Stimulated activated CD4-positive, alpha-beta T cell treated with anti-CD3 and anti-CD28 coated beads, Interleukin-12 subunit alpha, Interleukin-12 subunit beta, amount 100 ng/mL, for 24 hours (primary cell): ENCODE measurements at places on chromosomes 5 and 9.

DNA sequence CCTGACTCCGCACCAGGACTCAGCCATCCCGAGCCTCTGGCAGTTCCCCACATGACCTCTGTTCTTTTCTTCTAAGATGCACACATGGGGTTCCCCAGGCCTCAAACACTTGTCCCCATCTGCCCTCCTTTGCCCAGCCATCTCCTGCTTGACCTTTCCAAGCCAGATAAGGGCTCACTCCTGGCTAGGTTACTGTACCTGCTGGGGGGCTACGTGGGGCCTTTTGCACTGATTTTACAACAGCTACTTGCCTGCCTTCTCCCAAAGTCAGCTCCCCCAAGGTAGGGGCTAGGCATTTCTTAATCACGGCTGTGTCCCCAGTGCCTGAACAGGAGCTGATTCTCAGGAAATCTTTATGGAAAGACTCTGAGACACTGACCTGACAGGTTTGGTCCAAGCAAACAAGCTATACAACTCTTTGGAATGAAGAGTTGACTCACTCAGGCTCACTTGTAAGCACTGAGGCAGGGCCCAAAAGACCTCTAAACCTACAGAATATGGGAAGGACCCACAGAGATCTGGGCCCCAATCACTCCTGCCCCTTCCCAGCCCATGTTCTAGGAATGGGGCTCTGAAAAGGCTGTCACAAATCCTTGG lies 2.5 kb downstream of the MACROH2A1 start:
- no peak for DNase-seq

DNA sequence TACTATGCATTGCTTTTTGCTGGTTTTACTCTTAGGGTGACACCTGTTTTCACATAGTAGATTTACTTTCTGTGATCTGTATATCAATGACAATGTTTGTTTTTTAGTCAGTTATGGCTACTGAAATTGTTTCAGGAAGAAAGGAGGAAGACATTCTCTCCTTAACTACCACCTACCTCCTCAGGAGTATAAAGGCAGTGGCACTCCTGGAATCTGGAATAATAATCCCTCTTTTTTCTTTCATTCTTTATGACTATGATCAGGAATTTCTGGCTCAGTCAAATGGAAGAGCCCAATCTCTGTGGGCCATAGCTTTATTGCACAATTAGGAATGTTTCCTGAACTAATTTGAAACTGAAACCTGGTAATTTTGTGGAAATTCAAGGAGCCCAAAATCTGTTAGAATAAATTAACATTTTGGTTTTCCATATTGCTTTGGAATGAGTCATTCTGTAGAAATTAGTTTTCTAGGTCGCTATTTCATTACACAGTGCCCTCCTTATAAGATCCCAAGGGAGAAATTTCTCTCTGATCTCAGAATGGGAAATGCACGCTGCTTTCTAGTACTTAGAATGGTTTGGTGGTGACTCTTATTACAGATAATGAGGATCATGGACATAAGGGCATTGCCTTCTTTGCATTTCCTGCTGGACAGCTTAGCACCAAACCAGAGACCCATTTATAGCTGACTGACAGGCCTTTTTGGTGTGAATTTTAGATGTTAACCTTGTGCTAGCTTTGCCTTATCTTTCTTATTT lies 95.3 kb upstream of the VLDLR start:
- DNase-seq = no peak

DNA sequence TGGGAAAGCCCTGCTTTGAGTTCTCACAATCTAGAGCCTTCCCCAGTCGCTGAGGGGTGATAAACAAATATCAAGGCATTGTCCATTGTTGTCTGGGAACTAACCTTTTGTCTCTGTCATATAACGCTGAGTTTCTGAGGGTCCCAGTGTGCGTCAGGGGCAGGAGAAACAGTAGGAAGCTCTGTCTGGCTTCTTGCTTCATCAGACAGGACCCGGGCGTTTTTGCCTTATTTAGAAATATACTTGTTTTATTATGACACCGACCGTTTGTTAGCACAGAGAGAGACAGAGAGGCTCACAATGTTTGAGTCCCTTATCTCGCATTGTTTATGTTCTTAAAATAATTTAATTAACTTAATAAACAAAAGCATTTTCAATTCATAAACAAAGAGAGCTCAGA lies 204.9 kb upstream of the GAS1 start:
- DNase-seq = no peak

DNA sequence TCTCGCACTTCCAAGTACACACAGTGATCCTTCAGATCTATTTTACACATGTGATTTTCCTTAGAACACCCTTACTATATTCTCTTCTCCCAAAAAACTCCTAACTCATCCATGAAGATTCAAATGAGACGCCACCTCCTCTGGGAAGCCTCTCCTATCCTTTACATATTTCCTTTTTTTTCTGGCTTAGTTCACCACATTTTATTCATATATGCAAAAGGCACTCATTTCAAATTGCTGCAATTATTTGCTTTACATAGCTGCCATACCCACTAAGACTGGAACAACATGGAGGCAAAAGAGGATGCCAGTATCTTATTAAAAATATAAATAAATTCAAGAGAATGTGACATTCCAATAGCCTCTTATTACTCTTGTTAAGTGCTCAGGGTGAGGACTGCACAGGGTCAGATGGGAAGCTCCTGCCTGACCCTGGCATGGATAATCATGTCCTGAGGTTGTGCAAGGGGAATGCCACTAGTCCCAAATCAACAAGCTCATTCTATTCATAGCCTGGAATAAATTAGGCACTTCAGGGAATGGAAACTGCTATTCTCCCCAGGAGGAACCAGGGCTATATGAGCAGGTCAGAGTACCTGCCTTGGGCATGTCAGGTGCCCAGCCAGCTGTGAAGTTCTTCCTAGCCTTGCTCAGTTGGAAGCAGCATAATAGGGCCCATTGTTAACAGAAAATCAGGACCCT lies 262.9 kb downstream of the FBXL17 start:
- DNase-seq = no peak

DNA sequence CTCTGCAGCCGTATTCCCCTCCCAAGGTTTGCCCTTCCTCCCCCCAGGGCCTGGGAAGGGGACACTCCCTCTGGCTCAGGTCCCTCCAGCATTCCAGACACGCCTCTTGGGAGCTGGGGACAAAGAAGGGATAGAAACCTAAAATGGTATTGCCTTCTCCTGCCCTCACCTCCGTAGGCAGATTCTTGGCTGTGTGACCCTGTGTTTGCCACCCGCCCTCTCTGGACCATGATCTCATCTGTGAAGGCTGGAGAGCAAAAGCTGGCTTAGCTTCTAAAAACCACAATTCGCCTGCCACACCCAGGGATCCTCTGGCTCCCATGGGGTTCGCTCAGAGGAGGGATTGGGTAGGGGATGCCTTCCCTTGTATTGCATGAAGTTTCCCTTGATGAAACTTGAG lies 7.7 kb downstream of the AQP3 start:
- no peak for DNase-seq

- DNase-seq = no peak
Measured at GRCh38 chr9:118975736-118976135, 393.5 kb downstream of the BRINP1 start.

DNA sequence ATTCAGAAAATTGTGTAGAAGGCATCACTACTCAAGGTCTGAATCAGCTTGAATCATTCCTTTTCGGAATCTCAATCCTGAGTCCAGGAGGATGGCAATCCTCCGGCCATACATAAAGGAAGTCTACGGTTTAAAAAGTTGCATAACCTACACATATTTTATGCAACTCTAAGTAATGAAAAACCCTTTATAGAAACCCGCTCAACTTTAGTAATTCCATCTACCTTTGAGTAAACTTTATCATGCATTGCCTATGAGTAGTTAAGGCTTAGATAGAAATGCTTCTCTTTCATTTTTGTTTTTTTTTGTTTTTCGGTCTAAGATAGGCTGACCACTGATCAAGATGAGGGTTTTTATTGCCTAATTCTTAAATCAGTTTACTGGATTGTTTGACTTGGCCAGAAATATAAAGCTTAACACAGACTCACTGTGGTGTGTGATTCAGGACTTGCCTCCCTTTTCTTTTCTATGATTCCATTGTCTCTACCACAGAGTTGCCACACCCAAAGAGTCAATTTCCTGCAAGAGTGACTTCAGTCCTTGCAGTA lies 85.0 kb downstream of the LURAP1L start:
- DNase-seq = no peak

GRCh38 chr5:55551904-55552303 lies 17.1 kb upstream of the PLPP1 start:
- no peak for DNase-seq

GRCh38 chr9:105280691-105281090 lies 36.2 kb downstream of the SLC44A1 start:
- DNase-seq = no peak

DNA sequence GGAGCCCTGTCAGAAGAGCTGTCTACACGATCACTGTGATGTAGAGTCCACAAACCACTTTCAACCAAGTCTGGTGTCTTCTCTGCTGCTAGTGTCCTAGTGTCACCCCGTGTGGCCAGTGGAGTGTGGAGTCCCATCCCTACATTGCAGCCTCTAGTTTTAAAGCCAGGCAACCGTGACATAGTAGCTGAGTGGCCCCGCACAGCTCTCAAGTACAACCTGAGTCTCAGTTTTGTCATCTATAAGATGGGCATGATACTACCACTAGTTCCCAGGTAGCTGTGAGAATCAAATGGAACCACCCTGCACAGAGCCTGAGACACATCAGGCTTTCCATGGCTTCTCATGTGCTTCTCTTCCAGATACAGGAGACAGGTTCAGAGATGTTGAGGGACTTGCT lies 43.2 kb upstream of the AKNA start:
- no peak for DNase-seq

- no peak for DNase-seq
Measured at GRCh38 chr5:126253406-126253805, 169.8 kb upstream of the GRAMD2B start.

DNA sequence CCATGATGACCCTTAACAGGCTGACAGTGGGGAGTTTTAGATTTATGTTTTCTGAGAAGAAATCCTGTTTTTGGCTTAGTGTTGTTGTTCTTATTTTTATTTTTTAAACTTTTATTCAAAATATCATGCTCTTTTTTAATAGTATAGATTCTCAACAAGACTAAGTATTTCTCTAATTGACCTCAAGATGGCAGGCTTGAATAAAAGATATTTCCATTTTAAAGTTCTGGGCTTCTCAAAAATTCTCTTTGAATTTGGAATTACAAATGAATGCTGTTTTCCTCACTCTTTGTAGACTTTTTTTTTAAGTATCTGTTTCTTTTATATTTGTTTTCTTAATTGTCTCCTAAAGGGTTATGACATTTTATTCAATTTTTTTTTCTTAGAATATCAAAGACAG lies 50.0 kb upstream of the SH3GL2 start:
- no peak for DNase-seq
